NB4 (cell line): ENCODE measurements at places on chromosomes 16 and 17.

DNA sequence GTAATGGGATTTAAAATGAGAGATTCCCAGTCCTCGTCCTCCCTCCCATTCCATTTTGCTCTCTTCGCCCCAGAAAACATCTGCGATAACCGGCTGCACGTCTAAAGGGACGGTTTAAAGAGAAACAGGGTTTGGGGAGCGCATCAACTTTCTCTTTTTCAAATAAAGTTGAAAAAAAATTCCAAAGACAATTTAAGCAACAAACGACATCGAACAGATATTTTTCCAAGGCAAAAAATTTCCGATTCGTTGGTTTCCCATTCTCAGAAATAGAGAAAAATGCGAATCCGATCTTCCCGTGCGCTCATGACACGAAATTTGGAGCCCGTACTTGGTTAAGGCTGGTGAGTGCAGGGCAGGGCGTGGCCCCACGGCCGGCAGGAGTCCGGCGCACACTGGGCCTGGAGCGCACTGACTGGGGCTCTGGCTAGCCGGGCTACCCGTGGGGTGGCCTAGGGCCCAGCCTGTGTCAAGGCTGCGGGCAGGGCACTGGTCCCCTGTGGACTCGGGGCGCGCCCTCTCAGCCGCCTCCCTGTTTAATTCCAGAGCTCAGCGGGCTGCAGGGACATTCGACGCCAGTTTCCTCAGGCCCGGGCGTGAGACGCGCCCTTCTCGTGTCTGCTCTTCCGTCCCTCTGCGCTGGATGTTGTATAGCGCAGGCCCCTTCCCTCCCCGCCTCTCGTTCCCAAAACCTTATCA, 17.9 kb upstream of the ZFHX3 start:
- DNase-seq: no peak

DNA sequence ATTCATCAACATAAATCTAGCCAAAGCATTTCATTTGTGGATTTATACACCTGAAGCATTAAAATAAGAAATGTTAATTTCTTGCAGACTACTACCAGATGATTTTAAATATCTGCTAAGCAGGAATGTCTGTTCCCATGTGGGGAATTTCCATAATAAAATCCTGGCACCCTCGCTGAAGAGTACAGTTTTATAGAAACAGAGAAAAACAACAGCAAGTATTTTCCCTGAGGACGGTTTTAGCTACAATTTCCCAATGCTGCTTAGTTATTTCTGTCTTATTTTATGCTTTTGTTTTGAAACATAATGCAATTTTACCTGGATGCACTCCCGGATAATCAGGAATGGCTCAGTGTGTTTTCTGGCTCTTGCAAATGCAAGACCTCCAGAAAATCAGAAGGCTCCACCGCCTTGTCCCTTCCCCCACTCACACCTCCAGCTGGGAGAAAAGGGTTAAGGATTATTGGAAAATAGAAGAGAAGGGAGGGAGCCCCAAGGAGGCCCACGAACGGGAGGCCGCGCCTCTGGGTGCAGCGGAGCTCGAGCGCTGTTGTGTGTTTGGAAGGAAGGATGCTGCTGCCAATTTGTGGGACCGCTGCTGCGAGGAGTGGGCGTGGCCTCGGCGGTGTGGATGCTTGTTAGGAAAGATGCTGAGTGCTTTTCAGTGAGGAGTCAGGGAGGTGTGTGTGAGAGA, at the start of gene CNTNAP4:
Gene CNTNAP4, plus strand, starts transcription at position 657 of the 694 bp plus-strand sequence. CDS start 262 bp downstream, outside the sequence.
- no peak for DNase-seq

DNA sequence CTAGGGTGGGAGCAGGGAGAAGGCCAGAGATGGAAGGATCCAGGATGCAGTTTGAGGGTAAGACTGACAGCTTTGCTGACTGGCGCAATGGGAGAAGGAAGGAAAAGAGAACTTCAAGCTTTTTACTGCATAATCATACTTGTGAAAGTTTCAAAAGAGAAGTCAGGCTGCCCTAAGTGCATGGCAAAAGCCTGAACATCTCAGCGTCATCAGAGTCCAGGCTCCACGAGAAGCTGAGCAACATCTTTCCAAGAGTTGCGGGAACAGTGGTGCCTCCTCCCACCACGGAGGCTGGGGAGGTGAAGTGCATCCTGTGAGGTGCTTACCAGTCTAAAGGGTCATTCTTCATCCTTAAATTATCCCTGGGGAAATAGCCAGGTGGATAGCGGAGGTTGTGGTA, 26.9 kb upstream of the SLC38A8 start:
- no peak for DNase-seq

GRCh38 chr17:67388986-67389385, 11.9 kb downstream of the PITPNC1 start:
- no peak for DNase-seq

GRCh38 chr17:29572691-29573557, 4.4 kb downstream of the TP53I13 start:
- no peak for DNase-seq

GRCh38 chr16:87874639-87875427, 5.5 kb upstream of the SLC7A5 start:
- no peak for DNase-seq

- no peak for DNase-seq
These were observed 13.7 kb upstream of the NAGLU start for GRCh38 chr17:42522263-42522790.

GRCh38 chr16:10466861-10467260, 81.0 kb downstream of the ATF7IP2 start:
- no peak for DNase-seq

- DNase-seq: no peak
These were observed 468.1 kb downstream of the SOX9 start for GRCh38 chr17:72588961-72589360.

DNA sequence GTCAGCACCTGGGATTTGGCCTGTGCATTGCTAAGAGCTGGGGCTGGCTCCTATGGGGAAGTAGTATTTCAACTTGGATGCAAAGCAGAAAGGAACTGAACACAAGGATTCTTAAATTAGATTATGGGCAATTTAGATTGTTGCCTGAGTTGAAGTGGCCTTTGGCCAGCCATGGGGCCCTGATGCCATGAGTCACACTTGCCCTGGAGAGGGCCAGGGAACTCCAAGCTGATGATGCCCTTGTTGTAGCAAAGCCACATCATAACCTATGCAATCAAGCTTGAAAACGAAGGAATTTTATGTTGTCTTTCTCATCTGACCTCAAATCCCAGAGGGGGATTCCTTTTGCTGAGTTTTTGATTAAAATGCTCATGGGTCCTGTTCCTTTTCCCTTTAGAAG, 3.9 kb upstream of the SPATA32 start:
- DNase-seq: no peak

DNA sequence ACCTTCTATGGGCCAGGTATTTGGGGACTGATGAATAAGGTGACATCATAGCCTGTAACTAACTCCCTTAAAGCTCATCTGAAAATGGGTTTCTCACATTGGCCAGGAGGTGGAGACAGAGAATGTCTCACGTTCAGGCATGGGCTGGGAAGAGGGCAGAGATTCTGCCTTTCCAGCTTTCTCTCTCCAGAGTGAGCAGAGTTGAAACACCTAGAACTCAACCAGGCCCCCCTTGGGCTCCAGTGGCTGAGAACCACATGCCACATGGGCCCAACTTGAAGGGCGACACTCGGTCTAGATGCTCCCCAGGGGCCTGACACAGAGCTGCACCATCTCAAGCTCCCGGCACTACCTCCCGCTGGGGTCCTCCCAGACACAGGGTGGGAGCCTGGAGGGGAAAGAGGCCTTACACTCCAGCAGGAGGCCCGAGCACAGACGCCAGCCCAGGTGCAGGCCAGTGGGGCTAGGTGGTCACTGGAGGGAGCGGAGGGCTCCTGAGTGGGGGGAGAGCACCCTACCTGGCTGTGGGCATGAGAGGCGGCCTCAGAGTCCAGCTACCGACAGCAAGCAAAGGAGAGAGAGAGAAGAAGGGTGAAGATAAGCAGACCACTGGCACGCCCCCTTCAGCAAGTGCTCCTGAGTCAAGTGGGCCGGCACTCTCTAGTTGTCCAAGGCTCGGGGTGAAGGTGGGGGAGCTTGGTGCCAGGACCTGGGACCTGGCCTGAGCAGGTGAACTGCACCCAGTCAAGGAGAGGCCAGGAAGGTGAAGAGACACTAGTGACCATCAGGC, 55.9 kb downstream of the MYO18A start:
- DNase-seq: peak; percentile 88

DNA sequence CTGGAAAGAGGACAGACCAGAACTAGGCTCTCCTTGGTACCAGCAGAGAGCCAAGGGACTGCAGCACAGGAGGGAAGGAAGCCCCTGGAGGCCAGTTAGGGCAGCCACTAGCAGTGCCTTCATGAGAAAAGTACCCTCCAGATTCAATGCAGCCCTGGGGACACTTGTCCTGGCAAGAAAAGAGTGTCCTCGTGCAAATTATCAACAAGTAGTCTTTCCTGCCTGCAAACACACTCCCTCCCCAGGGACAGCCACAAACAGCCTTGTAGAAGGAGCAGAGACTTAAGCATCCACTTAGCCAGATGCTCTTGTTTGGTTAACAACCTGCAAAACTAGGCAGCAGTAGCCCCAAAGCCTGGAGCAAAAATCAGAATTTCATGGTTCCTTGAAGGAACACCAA, 24.3 kb downstream of the CENPV start:
- no peak for DNase-seq

DNA sequence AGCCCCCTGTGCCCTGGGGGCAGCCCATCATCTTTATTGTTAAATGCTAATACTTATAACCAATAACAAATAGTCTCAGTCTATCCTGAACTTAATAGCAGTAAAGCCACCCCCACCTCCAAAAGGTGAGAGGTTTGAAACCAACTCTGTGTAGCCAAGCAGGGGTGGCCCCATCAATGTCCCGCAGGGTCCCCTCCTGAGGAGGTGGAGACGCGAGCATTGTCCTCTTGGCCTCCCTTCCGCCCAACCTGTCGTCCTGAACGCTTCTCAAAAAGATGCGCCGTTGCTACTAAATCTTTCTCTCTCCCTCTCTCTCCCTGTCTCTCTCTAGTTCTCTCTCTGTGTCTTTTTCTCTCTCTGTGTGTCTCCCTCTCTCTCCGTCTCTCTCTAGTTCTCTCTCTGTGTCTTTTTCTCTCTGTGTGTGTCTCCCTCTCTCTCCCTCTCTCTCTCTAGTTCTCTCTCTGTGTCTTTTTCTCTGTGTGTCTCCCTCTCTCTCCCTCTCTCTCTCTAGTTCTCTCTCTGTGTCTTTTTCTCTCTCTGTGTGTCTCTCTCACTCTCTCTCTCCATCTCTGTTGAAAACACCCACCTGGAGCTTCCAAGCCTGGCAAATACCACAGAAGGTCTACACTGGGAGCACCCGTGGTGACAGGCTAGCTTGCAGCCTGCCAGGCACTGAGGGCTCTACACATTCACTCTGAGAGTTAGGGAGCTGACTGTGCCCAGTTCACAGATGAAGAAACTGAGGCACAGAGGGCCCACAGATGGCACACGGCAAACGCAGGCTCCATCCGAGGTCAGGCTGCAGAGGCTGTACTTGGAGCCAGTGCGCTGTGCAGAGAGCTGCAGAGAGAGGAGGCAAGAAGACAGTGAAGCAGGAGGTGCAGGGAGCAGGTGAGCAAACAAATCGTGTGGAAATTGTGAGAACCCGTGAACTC, 185.9 kb downstream of the C16orf95 start:
- DNase-seq: no peak

- peak; percentile 66 for DNase-seq
These were observed 43.6 kb downstream of the NOS2 start for GRCh38 chr17:27756467-27757371.

GRCh38 chr16:85275533-85276249, 163.4 kb upstream of the CIBAR2 start:
- peak; percentile 74 for DNase-seq

GRCh38 chr17:50258647-50259476, 15.4 kb upstream of the TMEM92 start:
- DNase-seq: no peak

DNA sequence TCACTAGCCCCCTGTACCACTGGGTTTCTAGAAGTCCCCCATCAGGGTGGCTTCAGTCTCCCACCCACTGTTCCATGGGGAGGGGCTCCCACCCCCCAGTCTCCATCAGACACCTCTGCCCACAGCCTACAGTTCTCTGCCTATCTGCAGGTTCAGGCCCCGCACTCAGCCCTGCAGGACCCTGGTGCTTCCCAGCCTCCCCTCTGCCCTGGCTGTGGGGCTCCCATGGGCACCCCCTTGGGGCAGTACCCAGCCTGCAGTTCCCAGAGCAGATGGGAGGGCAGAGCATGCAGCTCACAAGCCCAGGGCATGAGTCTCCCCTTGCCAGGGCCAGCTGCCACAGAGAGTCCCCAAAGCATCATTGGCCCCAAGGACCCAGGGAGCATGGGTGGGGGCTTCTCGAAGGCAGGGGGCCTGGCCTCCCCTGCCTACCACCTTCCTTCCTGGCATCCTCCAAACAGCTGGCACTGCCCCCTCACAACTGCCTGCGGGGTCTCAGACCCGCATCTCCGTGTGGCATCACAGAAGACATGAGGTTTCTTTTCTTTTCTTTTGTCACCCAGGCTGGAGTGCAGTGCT, 2.8 kb upstream of the MRPL28 start:
- no peak for DNase-seq

DNA sequence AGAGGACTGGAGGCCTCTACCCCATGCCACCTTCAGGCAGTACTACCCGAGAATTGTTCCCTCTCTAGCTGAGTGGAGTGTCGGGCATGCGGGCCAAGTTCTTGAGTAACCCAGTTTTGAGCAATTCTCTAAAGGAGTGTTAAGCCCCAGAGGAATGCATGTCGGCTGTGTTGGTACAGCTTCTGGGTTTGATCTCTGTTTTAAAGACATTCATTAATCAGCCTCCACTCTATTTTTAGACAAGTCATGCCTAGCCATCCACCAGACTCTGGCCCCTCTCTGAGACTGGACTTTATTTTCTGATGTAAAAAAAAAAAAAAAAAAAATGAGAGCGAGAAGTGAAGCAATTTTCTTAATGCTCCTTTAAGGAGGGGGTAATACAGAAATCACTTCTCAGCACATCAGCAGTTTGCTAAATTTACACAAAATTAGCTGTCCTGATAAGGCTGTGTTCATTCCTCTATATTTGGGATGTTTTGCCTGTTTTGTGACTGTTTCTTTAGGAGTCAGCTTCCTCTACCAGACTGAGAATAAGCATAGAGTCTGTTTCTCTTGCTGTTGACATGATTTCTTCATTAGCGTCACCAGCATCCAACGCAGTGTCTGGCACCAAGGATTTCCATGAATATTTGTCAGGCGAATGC, 88.7 kb downstream of the AXIN2 start:
- DNase-seq: no peak

DNA sequence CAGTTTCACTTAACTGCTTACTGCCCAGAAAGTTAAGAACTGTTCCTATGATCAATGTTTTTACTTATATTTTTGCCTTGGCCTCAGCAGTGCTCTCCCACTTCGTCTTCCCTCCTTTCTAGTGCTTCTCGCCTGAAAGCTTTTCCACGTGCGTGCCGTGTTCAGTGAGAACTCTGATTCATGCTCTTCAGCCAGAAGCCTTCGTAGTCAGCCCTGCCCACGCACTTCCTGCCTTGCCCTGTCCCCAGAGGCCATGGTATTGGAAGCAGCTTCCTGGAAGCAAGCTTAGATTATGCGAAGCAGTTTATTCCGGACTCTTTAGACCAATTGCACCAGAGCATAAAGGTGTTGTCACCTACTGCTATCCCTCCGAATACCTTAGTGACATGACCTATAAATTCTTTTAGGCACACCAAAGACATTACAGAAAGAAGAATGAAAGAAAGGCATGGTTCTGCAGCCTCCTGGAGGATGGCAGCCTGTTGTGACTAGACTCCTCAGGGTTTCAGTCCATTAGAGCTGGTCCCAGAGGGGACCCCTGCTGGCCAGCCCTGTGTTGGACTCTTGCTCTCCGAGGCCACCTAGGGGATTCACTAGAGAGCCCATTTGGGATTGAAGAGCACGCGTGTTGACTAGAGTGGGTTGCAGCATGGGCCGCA, 105.2 kb downstream of the RPTOR start:
- peak; percentile 71 for DNase-seq

GRCh38 chr17:50635982-50636803, 1.5 kb downstream of the ABCC3 start:
- DNase-seq: no peak
